ENCODE measurements at places on chromosomes 3 and 15.

DNA sequence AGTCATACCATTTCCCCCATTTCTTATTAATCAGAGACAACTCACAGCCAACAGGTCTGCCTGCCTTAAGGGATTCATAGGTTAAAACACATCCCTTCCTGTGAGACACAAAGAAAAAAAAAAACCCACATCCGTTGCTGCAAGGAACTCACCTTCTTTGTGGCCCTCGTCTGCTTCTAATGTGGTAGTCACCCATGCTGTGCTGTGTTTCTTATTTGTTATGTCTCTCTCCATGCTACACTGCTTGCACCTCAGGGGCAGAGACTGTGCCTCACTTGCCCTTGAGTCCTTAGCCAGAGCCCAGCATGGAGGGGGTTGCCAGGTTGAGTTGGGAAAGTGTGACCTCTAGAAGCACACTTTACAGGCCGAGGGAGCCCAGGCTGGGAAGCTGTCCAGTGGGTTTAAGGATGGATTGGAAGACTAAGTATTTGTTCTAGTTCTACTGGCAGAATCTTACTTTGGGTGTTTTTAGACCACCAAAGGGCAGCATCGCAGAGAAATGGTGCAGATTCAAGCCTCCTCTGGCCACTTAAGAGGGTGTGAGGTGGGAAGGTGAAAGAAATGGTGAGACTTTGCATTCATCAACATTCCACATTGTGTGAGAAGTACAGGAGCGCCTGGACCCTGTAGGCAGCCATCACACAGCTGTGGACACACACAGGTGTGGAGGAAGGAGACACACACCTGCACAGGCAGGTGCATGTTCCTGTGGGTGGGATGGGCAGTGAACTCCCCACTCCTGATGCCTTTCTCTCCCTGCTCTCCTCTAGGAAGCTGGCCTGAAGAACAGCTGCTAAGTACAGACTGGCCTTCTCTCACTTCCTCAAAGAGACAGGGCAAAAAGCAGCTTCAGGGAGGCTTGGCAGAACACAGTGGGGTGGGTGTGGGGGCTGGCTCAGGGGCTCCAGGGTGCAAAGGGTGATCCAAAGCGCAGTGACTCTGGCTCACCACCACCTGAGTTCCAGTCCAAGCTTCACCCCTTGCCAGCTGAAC is 48.8 kb downstream of the GLB1 start:
- DNase-seq = no peak

GRCh38 chr15:52728899-52729298 is 49.7 kb upstream of the ATOSA start:
- DNase-seq = no peak

- DNase-seq = no peak
Observed at GRCh38 chr3:133767607-133768006, 21.4 kb downstream of the TF start.

GRCh38 chr3:11385326-11385725 is 113.1 kb downstream of the ATG7 start:
- DNase-seq = no peak

DNA sequence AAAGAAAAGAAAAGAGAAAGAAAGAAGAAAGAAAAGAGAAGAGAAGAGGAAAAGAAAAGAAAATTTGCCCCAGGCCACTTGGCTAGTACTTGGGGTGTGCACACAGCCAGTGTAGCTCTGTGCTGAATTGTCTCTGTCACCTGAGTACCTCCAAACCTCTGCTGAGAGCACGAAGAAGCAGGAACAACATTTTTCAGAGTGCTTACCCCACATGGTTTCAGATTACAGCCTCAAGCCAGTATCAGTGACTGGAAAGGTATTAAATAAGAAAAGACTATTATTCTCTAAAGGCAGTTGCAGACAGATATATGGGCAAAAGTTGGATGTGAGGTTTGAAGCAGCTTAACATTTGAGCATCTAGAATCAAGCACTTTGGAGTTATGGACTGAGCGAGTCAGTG is 113.3 kb upstream of the PHLDB2 start:
- no peak for DNase-seq

GRCh38 chr15:98667521-98668179 is 19.3 kb downstream of the IGF1R start:
- DNase-seq = no peak

GRCh38 chr15:70091726-70092463 is 5.8 kb downstream of the TLE3 start:
- DNase-seq = no peak

DNA sequence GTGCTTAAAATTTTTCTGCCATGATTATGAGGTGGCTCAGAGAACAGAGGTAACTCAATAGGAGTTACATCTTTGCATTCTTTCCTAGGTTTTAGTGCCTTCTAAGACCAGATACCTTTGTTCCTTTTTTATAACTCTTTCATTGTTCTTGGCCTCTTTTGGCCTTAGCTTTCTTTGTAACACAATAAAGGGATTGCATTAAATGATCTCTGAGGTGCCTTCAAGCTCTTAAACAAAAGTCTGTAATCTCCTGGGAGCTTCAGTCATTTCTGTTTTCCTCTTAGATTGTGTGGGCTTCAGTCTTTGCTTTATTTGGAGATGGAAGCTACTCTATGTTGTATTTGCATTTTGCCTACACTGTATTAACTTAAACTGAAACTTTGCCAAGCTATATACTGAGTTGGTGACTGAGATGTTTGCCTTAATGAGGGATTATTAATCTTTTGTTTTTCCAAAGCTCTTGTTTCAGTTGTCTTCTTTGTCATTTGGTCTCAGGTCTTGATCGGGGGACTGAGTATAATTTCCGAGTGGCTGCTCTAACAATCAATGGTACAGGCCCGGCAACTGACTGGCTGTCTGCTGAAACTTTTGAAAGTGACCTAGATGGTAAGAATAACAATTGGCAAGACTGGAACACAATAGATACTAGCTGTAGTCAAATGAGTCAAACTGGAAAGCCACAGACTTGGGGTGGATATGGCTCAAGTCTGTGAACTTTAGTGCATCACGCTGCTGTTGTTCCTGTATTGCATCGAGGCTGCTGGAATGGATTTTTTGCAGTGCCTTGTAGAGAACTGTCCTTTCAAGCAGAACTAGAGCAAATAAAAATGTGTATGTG is 110.3 kb downstream of the HCN4 start:
- no peak for DNase-seq

DNA sequence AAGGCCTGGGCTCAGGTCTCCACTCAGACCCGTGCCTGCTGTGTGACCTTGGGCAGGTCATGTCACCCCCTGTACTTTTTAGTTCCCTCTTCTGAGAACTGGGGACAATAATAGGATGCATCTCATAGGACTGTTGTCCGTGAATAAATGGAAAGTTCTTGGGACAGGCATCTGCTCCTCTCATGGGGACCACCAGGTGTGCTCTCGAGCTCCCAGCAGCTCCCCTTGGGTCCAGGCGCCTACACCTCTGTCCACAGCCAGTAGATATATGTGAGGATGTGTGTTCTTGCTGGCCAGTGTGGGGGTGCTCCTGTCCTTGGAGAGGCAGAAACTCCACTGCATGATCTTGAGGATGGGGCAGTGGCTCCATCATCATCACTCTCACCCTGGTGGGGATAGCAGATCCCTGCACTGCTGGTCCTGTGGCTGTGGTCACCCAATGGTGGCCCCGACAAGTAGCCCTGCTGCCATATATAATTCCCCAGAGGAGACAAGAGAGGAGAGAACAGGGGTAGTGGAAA is 257.6 kb upstream of the TLE3 start:
- DNase-seq = no peak

DNA sequence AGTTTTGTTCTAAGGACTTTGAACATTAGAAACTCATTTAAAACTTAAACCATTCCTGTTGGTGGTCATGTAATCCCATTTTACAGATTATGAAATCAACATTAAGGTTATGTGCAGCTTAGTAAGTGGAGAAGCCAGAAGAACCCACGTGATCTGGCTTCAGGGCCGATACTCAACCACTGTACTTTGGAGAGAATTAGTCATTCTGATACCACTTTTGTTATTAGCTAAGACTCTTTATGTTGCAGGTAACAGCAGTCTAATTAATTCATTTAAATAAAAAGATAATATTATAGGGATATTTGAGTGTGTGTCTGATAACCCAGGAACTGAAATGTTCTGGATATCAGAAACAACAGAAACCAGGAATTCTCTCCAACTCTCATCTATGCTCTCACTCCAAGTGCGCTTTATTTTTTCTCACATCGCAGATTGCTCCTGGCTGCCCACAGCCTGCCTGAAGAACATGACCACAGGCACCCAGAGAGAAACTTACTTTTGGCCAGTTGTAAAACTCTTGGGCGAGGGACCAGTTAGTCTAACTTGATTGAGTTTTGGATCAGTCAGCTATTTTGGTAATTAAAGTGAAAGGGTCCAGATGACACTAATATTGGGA is 25.2 kb downstream of the UBE2E1 start:
- no peak for DNase-seq

- no peak for DNase-seq
Observed at GRCh38 chr3:109072194-109072593, 45.7 kb downstream of the MORC1 start.

DNA sequence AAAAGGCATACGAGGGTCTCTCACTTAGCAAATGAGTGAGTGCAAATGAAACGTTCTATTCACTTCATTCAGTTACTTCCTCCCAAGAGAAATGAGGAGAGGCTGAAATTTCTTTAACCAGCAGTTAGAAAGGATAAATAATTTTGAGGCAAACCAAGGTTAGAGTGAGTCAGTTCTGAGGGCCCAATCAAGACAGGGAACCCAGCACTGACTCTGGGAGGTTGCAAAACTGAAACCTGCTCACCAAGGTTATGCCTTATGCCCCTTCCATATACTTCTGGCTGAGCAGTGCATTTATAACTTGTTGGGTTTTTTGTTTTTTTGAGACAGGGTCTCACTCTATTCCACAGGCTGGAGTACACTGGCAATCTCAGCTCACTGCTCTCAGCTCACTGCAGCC is 4.5 kb upstream of the RPSA start:
- no peak for DNase-seq

GRCh38 chr3:46269556-46269955 is 27.3 kb downstream of the CCR3 start:
- DNase-seq = no peak

DNA sequence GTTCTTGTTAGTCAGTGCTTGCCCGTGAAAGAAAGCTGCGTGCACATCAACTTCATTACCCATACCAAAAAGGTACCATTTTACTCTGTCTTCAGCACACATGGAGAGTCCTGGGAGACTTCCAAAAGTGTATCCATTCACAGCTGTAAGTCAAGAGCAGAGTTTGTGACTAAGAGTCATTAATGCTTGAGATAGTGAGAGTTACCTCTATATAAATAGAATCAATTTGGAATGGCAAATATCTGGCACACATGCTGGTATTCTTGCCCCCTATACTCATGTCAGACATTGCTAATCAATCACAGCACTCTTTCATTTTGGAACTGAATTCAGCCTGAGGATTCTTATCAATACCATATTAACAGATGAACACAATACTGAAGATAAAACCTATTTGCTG is 14.2 kb downstream of the CP start:
- DNase-seq = no peak

DNA sequence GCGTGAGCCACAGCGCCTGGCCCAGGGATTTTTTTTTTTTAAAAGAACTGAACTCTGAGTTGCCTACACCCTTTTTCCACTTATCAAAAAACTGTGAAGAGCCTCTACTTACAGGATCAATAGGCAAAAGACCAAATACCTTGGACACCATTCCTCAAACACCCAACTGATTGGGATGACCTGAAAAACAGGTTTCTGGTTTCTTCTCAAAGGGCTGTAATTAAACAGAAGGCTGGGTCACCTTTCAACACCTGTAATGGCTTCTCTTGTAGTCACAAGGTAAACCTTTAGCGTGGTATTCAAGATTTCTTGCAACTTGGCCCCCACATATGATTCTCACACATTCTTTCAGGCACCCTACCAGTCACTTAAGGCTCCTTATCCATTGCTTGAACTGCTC is 38.4 kb upstream of the PLXND1 start:
- DNase-seq = no peak

- no peak for DNase-seq
Observed at GRCh38 chr15:71455107-71455506, 339.8 kb downstream of the THSD4 start.

DNA sequence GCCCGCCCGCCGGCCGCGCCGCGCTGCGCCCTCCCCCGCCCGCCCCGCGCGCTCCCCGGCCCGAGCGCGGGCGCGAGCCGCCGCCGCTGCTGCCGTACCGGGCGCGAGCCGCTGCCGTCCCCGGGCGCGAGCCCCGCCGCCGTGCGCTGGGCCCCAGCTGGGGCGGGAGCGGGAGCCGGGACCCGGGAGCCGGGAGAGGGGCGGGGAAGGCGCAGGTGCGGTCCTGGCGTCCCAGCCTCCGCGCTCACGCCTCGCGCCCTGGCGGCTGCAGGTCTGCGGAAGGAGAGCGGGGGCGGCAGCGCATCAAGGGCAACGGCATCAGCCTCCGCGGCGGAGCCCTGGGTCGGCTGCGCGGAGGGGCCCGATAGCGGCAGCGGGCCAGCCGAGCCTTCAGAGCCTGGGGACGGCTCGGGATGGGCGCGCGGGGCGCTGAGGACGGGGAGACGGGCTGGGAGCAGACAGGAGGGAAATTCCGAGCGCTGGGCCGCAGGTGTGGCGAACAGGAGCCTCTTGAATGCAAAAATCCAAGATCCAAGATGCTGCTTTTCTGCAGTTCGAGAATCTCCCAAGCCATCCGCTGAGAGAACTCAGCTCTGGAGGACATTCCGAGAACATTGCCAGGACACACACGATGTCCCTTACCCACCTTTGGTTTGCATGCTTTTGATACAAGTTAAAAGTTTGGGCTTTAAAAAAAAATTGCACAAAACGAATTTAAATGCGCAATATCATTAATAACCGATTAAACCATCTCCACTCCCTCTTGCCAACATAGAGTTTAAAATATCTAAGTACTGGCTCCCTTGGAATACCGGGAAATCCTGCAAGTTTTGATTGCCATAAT is 251.1 kb downstream of the TJP1 start:
- DNase-seq = peak; percentile 15

DNA sequence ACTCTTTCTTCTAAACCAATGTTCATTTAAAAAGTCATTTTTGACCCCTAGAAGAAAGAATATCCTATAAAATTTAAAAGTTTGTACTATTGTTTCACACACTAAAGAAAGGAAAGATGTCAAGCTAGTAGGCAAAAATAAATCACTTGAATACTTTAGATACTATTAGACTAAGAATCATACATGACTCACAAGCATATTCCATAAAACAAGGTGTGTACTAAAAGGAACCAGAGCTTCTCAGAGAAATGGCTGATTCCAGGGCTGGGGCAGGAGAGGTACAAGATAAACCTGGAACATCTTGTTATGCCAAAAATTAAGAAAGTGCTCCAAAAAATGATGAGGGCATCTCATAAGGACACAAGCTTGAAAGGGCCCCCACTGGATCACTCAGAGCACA is 8.7 kb downstream of the DLG1 start:
- DNase-seq = peak; percentile 29

- no peak for DNase-seq
Observed at GRCh38 chr15:31269816-31270575, 56.6 kb upstream of the KLF13 start.
